ENCODE measurements at places on chromosomes 1 and 21. TPM values are rescaled to one million over a fixed set of nuclear protein-coding genes. Genes with fewer than 3 reads are reported as not detected.

DNA sequence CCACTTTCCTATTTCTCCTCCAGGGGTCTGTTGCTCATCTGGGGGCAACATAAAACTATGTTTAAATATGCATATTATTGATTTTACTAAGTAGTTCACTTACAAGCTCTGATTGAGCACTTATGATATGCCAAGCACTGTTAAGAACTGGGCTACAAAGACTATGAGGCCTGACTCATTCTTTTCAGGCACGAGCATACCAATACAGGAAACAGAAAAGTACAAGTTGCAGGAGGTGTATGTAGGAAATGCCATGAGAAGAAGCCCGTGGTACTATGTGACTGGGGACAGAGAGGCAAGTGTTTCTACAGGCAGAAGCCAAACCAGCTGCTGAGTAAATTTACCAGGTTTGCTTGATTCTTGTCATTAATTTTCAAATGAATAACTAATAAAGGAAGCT lies 120.4 kb upstream of the PTGFR start:
- no peaks in the 10 kb centered on the region for H3K27me3 ChIP-seq
- H3K4me1 ChIP-seq, result no peaks in the 10 kb centered on the region
- H3K27ac ChIP-seq, result no peak overlapping the region
- DNase-seq, result no peak

GRCh38 chr1:105208581-105208980 lies 1458.9 kb downstream of the AMY1C start:
- DNase-seq, result no peak
- no peaks in the 10 kb centered on the region for H3K36me3 ChIP-seq
- no peaks in the 10 kb centered on the region for H3K4me1 ChIP-seq
- no peaks in the 10 kb centered on the region for H3K27me3 ChIP-seq
- H3K27ac ChIP-seq, result no peak overlapping the region

DNA sequence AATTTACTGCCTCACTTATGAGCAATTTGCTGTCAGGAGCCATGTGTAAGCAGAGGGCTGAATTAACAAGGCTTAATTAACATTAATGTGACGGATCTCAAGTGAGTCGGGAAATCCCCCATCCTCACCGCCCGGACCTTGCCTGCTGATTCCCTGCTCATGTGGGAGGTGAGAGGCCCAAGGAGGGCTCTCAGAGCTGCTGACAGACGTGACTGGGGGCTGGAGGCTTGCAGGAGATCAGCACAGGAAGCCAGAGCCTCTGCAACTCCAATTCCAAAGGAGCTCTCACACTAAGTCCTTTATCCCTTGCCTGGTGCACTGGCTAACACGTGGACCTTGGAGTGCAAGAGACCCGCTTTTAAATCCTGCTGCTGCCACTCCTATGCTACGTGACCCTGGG lies 19.4 kb downstream of the LRP8 start:
- H3K27me3 ChIP-seq, result no peaks in the 10 kb centered on the region
- DNase-seq, result no peak
- no peaks in the 10 kb centered on the region for H3K36me3 ChIP-seq
- no peaks in the 10 kb centered on the region for H3K4me1 ChIP-seq
- H3K4me3 ChIP-seq, result no peak overlapping the region

- no peak overlapping the region for H3K27ac ChIP-seq
- no peaks in the 10 kb centered on the region for H3K4me1 ChIP-seq
- H3K36me3 ChIP-seq, result no peaks in the 10 kb centered on the region
- H3K27me3 ChIP-seq, result no peaks in the 10 kb centered on the region
- no peak for DNase-seq
Observed at GRCh38 chr1:15424146-15424667, 14.0 kb upstream of the CTRC start.

- H3K27ac ChIP-seq, result no peak overlapping the region
- H3K36me3 ChIP-seq, result no peaks in the 10 kb centered on the region
- no peaks in the 10 kb centered on the region for H3K27me3 ChIP-seq
- no peaks in the 10 kb centered on the region for H3K4me1 ChIP-seq
Observed at GRCh38 chr1:186289943-186290545, 85.0 kb downstream of the TPR start.

GRCh38 chr1:116489231-116489697 lies 81.6 kb downstream of the CD58 start:
- no peak for DNase-seq
- no peaks in the 10 kb centered on the region for H3K4me1 ChIP-seq

GRCh38 chr1:18347559-18347958 lies 133.2 kb upstream of the KLHDC7A start:
- H3K4me1 ChIP-seq, result no peaks in the 10 kb centered on the region
- no peak for DNase-seq
- no peaks in the 10 kb centered on the region for H3K36me3 ChIP-seq
- H3K4me3 ChIP-seq, result no peak overlapping the region
- no peak overlapping the region for H3K27ac ChIP-seq
- H3K27me3 ChIP-seq, result no peaks in the 10 kb centered on the region

GRCh38 chr1:48870596-48870995 lies 93.9 kb upstream of the BEND5 start:
- H3K4me1 ChIP-seq, result peaks cover 6% of the 10 kb centered on the region
- DNase-seq, result no peak
- H3K27me3 ChIP-seq, result no peaks in the 10 kb centered on the region
- no peak overlapping the region for H3K27ac ChIP-seq
- no peaks in the 10 kb centered on the region for H3K36me3 ChIP-seq
- no peak overlapping the region for H3K4me3 ChIP-seq

KLHDC9 gene
- total RNA-seq, result 0.78 TPM

S1PR1 gene
- 51.3 TPM for total RNA-seq

DUSP23 gene
- total RNA-seq, result 47.1 TPM

Measured in aorta (tissue), 5 donors.